ENCODE measurements at places on chromosomes 7 and 10.
A peak's percentile ranks its signal among the peaks of the same experiment; 100 is the strongest.

DNA sequence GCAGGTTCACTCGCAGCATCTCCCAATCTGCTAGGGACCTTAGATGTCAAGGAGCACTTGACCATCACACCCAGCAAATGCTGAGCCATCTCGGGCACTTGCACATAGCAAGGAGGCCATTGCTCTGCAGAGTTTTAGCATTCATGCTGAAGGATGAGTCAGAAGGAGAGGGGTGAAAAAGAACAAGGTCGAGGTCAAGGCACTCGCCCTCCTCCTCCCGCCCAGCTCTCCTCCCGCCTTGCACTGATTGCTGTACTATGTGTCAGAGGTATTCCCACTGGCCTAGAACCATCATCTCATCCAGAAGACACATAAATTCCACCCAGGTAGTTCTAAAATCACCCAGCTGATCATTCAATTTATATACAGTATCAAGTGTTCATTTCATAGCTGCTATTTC, 255.1 kb upstream of the SP4 start:
- DNase-seq = no peak

DNA sequence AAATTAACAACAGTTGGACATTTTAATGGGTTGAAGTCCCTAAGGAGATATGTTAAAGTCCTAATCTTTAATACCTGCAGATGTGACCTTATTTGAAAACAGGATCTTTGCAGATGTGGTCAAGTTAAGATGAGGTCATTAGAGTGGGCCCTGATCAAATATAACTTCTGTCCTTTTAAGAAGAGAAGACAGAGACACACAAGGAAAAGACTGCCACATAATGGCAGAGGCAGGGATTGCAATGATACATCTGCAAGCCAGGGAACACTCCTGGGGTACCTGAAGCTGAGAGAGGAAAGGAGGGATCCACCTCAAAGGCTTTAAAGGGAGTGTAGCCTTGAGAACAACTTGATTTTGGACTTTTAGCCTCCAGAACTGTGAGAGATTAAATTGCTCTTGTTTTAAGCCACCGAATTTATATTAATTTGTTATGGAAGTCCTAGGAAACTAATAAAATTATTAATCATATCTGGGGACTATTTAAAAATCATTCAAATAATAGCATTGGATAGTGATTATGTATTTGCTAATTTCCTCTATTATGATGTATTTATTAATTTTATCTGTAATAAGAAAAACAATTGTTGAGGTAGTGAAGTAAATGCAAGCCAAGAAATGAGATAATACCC, 700.0 kb upstream of the PCDH15 start:
- DNase-seq = no peak

DNA sequence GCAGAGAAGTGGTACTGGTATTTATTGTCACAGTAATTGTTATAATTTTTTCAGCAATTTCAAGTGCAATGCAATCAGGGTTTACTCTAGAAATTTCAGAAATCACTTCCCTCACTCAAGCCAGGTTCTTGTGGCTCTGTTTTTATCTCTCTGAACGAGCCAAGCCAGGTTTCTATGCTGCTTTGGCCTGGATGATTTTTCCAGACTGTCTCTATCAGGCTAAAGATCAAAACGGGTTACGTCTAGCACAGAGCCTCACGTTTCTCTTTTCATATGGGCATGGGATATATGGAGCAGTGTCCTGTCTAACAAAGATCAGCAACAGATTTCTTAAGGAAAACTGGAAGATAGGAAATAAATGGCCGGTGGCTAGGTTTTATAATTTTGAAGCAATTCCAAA, 1105.3 kb downstream of the NRG3 start:
- DNase-seq = no peak

DNA sequence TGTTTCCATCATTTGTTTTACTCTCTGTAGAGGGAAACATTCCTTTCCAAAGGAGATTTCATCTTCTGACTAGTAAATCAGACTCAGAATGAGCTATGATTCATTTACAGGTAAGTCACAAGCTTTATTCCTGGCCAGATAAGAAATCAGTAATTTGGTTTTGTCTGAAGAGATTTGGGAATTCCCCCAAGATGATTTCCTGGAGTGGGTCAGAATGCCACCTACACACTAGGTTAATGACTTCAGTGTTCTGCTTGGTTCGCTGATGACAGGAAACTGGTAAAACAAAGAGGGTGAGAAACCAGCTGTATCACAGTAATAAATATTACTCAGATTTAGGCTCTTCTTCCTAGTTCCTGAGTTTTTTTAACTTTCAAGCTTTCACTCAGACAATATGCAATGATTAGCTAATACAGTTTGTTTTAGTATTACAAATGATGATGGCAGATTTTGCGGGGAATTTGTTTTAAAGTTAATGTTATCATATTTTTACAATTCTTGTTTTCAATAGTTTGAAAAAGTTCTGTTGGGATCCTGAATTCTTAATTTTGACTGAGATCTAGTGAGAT, 8.3 kb upstream of the ASZ1 start:
- no peak for DNase-seq

GRCh38 chr7:132687981-132688383, 111.7 kb upstream of the PLXNA4 start:
- DNase-seq = no peak

DNA sequence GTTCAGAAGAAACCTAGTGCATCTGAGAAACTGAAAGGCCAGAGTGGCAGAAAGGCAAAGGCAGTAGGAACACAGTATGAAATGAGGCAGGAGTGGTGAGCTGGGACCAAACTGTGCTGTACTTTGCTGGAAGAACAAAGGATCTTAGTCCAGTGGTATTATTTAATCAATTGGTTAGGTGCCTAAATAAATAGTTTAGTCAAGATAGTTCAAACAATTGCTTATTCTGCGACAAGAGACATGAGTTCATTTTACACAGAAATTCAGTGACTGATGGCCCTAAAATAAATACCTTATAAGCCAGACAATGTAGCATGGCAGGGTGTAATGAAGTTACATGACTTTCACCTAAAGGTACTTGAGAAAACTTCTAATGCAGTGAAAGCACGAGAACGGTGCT, 181.8 kb upstream of the LRRN3 start:
- no peak for DNase-seq

DNA sequence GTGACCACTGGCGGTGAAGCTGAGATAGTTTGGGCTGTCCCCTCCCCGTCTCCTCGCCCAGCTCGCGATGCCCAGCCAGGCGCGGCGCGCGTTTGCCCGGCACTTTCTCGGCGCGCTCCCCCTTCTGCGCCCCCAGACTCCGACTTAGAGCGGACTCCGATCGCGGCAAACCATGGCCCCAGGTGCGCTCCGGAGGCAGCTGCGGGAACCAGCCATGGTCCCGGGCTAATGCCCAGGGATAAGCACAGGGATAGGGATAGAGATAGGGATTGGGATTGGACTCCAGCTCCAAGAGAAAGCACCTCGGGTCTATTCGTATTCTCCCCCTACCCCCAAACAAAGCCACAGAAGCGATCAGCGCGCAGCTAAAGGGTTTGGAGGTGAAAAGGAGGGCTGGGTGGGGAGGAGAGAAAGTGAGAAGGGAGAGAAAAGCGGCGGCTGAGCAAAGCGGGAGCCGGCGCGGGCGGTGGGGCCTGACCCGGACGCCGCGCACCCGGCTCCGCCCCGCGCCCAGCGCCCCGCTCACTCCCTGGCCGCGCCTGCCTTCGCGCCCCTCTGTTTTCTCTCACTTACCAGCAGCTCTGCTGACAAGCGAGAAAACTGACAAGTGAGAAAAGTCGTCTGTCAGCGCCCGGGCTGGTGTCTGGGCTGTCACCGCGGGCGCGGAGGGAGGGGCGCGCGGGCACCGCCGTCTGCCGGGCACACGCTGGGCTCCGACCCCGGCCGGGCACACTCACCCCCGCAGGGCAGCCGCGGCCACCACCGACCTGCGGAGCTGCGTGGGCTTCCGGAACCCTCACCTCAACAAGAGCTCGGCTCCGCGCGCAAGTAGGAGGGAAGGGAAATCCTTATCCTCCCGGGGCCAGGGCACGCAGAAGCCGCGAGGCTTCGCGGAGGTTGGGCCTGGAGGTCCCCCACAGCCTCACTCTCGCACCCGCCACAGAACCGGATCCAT, at the start of gene PDE1C:
Gene PDE1C (minus strand): TSS at position 2 of the 955 bp plus-strand sequence.
- no peak for DNase-seq

- DNase-seq = no peak
Measured at GRCh38 chr10:124595143-124595883, 133.7 kb downstream of the LHPP start.

- DNase-seq = no peak
Measured at GRCh38 chr10:44322137-44322536, 62.8 kb downstream of the CXCL12 start.

DNA sequence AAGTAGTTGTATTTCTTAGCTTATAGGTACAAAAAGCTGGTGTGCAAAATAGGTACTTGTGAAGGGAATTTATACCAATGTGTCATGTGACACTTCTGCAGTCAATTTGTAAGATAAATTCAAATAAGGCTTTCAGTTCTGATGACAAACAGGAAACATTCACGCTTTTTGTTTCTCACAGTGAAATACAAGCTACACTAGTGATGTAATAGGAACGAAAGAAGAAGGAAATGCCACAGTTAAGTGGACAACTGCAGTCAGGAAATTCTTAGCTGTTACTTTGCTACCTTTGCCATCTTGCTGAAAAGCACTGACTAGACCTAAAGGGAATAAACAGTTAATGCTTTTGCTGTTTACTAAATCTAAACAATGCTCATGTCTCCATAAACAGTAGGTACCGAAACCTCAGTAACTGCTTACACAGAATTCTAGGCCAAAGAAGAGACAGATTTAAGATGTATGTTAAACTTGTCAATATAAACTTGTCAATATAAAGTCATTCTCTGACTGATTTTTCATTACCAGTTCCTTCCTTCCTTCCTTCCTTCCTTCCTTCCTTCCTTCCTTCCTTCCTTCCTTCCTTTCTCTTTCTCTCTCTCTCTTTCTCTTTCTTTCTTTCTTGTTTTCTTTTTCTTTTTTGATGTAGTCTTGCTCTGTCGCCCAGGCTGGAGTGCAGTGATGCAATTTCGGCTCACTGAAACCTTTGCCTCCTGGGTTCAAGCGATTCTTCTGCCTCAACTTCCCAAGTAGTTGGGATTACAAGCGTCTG, 10.1 kb downstream of the OTUD1 start:
- DNase-seq = no peak

DNA sequence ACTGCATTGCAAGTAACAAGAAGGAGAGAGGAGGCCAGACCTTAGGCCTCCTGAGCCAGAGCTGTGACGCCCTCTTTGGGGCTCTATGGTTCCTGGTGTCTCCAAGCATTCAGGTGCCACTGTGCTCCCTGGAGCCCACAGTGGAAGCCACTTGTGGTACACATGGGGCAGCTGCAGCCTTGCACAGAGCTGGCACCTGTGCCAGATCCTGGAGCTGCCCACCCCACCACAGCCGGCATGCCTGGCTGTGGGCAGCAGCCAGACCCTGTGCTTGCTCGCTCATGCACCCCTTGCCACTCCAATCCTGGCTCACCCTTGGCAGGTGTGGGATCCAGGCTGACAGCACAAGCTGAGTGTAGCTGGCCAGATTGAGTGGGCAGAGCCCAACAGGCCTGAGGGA, 173.8 kb upstream of the SMIM30 start:
- no peak for DNase-seq

GRCh38 chr7:143145-143751, 49.1 kb upstream of the FAM20C start:
- no peak for DNase-seq

DNA sequence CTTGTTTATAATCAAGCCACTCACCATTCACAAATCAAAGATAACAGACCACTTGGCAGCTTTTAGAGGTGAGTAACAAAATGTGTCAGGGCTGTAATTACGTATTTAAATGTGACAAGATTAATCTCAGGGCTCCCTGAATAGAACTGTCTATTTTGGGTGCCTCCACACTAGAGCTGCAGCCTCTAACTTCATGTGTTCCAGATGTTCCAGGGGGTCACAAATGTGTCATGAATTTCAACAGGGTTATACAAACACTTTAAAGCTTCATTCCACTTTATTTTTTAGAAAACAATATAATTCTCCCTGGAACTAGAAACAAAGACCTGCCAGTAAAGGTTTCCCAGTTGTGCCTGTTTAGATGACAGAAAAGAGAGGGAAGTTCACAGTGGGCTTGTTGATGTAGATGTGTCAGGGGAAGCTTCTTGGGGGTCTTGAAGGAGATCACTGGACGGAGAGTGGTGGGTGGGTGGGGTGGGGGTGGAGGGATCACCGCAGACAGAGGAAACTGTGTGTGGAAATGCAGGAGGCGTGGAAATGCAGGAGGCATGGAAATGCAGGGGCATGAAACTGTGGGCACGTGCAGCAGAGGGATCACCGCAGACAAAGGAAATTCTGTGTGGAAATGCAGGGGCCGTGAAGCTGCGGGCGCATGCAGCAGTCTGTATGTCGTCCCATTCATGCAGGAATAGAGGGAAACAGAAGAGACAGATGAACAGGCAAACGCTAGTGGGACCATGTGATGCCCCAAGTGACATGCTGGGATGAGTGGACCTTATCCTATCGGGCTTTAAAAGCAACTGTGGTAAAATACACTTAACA, 42.0 kb upstream of the TRIL start:
- DNase-seq = no peak

GRCh38 chr7:21099955-21100354, 313.3 kb upstream of the SP8 start:
- no peak for DNase-seq

- DNase-seq = no peak
Measured at GRCh38 chr7:132752431-132752830, 176.2 kb upstream of the PLXNA4 start.

- DNase-seq = no peak
Measured at GRCh38 chr7:152925412-152926147, 166.0 kb downstream of the ACTR3B start.

GRCh38 chr10:31317652-31318381, 1.2 kb upstream of the ZEB1 start:
- peak; percentile 63 for DNase-seq

- DNase-seq = no peak
Measured at GRCh38 chr10:71965623-71966022, 1.4 kb downstream of the CHST3 start.

DNA sequence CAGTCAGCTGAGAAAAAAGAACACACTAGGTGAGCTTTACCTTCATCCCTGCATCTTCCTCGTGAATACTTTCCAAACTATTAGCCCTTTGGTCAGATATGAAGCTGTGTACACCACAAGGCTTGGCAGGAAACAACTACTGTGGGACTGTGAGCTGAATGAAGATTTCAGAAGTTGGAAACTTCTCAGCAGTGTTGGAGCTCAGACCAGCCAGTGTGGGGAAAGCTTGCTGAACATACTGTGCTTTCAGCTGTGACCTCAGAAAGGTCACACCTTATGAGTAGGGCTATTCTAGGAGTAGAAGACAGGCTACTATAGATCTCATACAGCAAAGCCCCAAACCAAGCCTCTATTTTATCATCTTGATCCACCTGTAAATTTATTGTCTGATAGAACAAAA, 123.6 kb downstream of the EXOC4 start:
- DNase-seq = no peak

DNA sequence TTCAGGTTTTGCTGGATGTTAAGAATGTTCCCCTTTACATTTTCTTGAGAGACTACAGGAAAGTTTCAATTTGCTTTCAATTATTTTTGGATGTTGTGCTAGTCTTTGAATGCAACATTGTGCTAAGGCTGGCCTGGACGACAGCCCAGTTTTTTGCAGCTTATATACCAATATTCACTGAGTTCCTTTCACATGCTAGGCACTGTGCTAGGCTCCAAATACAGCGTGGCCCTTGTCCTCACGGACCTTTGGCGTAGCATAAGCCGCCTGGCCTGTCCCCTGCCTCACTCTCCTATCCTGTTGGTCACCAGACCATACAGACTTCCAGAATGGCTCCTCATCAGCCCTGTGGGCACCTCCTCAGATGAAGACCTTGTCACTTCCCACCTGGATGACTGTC, 19.5 kb upstream of the HSPA12A start:
- no peak for DNase-seq

- DNase-seq = no peak
Measured at GRCh38 chr10:127921753-127922145, 14.8 kb downstream of the PTPRE start.

GRCh38 chr7:100612730-100613390, 520 bp downstream of the MOSPD3 start:
- DNase-seq = no peak
